ENCODE measurements at places on chromosomes 5 and 9.

- no peak for DNase-seq
Observed at GRCh38 chr5:156121234-156121633, 205.7 kb upstream of the SGCD start.

DNA sequence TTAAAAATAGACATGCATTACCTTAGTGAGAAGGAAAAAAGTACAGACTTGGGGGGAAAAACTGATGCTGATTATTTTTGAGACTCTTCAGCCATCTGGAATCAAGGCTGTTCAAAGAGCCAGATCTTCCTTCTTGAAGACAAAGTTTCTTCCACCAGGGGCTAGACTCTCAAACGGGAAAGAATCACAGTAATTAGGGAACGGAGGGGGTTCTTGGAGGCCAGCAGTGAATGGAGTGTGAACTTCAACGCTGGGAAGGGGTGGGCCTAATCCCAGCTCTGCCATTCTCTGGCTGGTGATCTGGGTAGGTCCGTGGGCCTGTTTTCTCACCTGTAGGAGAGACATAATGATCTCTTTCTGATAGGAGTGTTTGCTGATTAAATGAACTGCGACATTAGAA lies 21.1 kb upstream of the LHX2 start:
- DNase-seq = no peak

DNA sequence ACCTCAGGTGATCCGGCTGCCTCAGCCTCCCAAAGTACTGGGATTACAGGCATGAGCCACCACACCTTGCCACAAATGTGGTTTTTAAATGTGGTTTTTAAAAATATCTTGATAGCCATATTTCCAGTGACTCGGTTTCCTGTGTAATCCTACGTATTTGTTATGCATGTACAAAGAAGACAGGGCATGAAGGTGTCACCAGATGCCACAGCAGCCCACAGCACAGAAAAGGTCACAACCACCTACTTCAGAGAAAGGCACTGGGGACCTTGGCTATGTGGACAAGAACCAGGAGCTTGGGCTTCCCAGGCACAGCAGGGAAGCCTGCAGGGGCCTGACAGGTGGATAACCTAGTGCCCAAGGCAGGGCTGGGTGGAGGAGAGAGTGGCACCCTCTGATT lies 38.0 kb downstream of the C9orf50 start:
- DNase-seq = no peak

DNA sequence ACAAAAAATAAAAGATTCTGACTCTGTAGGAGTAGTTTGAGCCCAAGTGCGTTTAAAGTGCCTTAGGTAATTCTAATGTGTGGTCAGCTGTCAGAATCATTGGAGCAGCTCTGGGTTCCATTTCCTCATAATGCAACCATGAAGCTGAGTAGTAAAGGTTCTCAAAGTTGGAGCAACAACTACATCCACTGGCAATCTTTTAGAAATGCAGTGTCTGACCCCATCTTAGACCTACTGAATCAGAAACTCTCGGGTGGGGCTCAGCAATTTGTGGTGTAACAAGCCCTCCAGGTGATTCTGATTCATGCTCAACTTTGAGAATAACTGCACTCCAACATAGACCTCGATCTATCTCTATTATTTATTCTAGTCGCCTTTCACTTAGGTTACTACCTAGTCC lies 7.6 kb upstream of the ALDH1A1 start:
- no peak for DNase-seq

DNA sequence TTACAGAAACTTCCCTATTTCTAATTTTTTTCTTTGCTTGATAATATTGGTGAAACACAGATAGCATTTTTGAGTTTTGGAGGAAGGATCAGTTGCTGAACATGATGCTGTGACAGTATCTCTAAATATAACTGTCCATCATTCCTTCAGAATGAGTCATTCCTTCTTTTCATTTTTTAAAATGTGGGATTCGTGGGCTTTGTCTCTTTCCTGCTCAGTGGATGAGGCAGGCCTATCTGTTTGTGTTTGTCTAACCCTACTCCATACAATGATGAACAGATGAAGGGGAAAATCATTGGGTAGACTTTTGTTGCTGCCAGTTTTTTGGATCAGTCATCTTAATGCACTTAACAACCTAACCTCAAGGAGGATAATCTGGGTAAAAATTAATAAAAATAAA lies 15.7 kb upstream of the OR13C8 start:
- DNase-seq = no peak

DNA sequence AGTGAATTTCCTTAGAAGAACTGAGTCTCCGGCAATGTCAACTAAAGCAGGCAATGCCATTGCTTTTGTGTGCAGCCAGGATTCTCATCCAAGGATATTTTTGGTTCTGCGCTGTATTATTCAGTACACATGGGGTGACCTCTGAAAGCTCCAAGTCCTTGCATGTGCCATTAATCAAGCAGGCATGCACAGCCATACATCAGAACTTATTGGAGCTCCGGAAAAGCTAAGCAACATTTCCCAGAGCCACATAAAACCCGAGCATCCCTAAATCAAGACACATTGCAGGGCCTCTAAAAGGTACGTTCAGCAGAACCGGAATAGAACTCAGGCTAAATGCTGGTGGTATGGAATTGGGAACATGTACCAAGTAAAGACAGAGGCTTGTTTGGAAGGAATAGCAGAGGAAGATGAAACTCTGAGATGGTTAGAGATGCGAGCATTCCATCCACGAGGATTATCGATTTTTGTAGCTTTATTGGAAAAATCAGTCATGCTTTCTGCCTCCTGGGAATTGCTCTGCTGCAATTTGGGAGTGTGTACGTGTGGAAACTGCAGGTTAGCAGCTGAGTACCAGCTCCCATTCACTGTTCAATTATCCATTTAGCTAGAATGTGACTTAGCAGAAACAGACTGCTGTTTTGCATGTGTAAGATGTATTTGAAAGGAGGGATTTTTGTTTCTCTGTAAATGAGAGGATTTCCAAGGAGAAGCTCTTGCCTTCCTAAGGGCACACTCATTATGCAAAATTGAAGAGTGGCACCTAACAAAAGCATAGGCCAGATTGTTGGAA lies 143.7 kb upstream of the WWC1 start:
- DNase-seq = no peak

GRCh38 chr9:90893706-90894105 lies 92.1 kb downstream of the SYK start:
- DNase-seq = no peak

GRCh38 chr9:86971742-86972141 lies 24.4 kb upstream of the GAS1 start:
- no peak for DNase-seq

DNA sequence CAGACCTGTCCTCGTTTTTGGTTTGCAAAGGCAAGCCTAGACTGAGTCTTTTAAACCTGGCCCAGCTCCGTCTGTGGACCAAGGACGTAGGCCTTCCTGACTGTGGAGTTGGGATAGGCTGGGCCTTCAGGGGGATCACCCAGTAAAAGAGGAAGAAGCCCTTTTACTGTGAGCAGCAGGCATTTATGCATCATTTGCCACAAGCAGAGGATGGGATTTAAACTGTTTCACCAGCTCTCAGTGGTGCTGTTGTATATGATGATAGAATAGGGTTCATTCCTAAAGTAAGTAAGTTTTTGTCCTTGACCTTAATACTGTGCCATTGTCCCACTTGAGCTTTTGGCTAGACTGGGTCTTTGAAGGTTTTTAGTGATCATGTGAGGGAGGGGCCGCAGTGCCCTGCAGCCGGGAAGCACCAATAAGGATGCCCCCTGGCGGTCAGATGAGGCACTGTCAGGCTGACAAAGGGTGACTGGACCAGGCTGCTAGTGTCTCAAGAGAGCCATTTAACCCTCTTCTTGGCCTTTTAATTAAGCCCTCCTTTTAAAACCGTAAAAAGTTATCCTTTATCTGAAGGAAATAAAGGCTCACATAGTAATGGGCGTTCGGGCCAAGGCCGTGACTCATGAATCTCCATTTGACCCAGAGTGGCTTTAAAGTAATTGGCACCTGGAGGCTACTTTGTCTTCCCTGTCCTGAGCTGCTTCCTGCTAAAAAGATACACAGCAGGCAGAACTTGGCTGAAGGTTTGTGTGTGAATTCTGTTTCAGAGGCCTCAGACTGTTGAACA lies 74.0 kb downstream of the UBAP1 start:
- no peak for DNase-seq

GRCh38 chr5:65926276-65926783 lies at the start of gene ERBIN:
ERBIN (plus strand) TSS chr5:65926575; CDS start chr5:65992719, 66,144 bp downstream.
- no peak for DNase-seq

- DNase-seq = no peak
Observed at GRCh38 chr5:153619771-153620170, 129.3 kb downstream of the GRIA1 start.

DNA sequence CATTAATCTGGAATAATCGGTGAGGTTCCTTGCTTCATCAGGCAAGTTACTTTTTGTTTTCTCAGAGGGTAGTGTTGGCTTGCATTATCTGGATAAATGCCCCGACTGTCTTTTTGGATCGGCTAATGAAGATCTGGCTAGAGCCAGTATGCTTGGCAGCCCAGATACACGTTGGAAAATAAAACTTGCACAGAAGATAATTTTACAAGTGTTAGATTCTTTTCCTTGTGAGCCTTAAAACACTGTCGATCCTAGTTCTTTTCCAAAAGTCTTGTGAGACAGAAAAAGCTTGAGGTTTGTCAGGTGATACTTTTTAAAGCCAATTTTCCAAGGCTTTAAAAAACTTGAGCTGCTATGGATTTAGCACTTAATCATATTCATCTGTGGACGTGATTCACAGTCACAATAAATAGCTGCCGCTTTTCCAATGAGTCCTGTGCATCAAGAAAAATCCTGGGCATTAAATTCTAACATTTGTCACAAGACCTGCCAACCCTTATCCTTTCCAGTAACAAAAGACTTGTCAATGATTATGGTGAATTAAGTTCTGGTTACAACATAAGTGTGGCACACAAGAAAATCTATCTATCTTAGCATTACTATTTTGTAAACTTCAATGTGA lies 68.5 kb downstream of the PRLR start:
- no peak for DNase-seq

Data from SIG-M5 (cell line).